NCI-H345 (cell line): ENCODE measurements at places on chromosomes 5 and 9.
A peak's percentile ranks its signal among the peaks of the same experiment; 100 is the strongest.

DNA sequence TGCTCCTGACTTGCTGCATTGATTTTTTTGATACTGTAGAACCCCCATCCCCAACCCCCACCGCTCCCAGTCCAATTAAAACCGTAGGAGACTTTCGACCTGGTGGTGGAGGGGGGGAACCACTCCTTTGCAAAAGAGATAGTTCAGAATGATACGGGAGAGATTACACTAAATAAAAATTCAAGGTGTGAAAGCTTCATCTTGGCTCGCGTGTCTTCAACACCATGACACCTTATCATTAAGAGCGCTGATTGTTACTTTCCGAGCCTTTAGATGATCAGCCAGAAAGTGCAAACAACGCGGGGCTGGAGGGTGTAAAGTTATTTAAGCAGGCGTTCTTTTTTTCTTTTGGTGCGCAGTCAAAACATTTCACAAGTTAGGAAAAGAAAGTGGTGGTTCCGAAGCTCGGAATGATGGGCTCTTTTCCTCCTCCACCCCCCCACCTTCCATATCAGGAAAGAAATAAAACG, 1.3 kb upstream of the ZNF462 start:
- no peak for DNase-seq

- DNase-seq, result no peak
Measured at GRCh38 chr9:124709292-124709690, 61.8 kb downstream of the NR6A1 start.

DNA sequence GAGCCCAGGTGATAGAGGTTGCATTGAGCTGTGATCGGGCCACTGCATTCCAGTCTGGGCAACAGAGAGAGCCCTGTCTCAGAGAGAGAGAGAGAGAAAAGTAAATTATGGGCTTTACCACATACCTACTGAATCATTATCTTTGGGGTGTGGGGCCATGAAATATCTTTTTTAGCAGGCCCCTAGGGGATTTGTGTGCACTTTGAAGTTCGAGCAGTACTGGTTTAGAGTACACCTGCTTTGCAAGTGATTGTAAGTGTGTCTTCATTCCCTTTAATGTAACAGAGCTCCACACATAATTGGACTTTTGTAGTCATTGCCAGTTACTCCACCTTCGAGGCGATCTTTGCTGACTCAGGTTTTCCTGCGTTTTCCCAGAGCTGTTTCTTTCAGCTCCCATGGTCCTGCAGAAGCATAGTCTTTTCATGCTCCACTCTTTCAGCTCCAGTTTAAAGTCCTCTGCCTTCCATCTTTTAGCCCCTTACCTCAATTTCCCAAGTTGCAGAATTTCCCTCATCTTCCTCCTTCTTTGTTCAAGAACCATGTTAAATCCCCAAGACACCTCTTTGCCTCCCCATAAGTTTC, 24.0 kb upstream of the FRMPD1 start:
- DNase-seq, result no peak

DNA sequence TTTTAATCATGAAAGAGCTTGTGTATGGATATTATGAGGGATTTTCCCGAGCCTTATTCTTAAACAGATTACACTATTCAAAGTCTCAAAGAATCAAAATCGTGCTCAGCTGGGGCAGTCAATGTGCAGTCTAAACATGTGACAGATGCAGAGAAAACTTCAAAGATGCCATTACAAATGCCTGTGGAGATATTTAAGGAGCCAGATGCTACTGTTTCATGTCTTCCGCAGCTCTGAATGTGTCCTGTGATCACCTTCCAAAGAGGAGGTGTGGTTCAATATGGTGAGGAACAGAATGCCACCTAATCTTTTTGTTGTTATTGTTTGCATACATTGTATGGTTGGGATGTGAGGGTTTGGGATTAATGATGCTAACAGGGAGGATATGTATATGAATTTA, 593.3 kb upstream of the ARRDC3 start:
- DNase-seq, result no peak

GRCh38 chr9:93792358-93792757, 162.8 kb downstream of the BARX1 start:
- DNase-seq, result no peak

- no peak for DNase-seq
Measured at GRCh38 chr5:65704621-65705239, 17.2 kb downstream of the SGTB start.

DNA sequence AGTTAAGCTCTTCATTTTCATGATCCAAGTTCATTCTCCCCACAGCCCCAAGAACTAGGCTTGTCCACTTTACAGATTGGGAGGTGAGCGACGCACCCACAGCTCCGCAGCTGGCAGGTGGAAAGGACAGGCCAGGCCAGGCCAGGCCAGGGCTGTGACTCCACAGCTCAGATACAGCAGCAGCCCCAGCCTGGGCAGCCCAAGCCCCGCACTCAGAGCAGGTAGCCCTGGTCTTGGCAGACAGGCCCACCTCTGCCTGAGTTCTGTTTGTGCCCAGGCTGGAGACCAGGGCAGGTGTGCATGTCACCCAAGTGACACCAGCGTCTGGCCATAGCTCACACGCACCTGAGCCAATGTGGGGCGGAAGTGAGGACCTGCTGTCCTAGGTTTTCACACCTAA, 124.7 kb downstream of the WNK2 start:
- no peak for DNase-seq

DNA sequence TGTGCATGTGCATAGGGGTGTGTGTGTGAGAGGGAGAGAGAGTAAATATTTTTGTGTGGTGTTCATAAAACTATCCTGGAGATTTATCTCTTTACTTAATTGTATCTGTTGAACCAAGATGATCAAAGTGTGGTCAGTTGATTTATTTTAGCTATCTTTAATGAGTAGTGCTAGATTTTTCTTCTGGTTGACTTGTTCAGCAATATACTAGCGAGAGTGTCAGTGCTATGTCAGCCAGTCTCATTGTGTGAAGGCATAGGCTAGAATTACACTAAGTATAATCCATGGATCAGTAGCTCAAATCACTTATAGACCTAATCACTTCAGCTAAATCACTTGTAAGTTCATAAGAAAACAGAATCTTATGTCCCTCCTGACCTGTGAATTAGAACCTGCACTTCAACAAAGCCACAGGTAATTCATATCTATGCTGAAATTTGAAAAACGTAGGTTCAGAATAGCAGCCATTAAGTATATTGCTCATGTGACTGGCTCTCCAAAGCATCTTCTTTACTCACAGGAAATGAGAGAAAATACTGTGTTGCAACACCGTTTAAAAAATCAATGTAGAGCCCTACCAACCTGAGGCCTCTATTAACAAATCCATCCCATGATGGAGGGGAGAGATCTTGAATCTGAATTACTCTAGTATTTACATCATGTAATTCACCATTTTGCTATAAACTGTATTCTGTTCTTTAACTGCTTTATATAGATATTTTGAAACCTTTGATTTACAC, 203.1 kb upstream of the ACTBL2 start:
- no peak for DNase-seq

DNA sequence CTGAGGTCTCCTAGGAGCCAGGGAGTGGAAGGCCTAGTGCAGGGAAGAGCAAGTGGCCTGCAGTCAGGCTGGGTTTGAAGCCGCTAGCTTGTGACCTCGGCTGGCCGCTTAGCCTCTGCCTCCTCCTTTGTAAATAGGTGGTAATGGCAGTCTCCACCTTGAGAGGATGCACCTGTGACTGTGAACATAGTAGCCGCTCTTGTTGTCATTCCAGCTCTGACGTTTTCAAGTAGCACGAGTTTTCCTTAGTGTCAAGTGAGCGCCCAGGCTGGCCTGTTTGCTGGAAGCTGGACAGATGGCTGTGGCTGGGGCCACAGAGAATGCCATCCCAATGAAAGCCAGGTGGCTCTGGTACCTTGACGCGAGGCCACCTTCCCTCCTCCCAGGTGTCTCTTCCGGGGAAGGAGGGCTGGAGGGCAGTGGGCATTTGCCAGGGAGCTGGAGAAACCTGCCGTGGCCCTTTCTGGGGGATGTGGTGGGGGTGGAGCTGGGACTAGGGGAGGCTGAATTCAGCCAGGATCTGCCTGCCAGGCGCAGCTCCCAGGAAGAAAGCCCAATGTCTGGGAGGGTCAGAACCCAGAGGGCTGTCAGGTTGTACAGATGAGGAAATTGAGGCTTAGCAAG, 2.5 kb downstream of the ASS1 start:
- DNase-seq, result no peak

DNA sequence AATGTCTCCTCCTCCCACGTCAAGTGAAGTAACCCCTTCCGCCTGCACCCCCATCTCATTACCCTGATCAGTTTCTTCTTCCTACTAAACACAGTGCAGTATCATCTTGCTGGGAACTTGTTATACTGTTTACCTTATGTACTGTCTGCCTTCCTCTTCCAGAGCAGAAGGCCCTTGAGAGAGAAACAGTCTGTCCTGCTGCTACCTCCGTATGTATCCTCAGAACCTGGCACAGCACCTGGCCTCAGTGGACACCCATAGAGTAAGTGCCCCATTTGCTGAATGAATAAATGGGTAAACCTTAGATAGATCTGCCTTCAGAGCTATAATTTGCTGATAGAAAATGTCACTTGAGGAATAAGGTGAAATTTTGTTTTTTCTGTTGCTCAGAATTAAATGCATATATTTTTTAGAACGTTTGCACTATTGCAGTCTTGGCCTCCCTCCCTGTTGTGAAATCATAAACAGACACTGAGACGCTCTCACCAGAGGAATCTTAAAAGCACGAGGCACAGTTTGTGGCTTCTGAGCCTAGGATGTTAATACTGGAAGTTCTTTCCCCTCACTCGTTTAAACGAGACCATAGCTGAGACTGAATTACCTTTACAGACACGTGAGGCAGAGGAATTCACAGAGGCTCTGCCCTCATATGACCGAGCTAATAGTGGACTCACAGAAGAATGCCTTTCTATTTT, 223.1 kb upstream of the DAP start:
- no peak for DNase-seq

DNA sequence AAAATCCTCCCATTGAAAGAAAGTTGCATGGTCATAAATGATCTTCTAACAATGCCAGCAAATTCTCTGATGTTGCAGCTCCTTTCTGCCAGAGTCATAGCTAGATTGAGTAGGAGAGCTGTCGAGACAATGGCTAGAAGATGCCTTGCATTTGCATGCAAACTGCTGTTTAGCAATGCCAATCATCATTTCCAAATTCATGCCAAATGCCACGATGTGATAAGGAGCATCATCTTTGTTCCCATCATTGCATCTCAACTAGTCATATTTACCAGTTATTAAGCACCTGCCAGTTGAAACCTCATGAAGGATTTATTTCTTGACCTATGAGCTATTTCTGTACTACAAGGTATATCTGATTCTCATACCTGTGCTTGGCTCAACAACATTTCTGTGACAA, 246.4 kb upstream of the PIK3R1 start:
- no peak for DNase-seq

DNA sequence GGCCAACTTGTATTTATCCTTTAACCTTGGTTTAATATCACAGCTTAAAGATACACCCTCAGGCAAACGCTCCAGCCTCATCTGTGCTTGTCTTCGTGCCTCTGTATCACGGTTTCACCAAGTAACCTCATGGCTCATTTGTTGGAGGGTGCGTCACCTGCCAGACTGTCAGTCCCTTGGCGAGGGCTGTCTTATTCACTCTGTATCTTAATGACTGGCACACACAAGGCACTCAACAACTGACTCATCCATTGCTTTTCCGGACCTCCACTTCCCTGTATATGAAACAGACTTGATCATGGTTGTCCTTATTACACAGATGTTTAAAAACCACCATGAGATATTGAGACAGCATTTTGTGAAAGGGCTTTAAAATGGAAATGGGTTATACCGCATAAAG, 28.0 kb downstream of the LCP2 start:
- peak; percentile 9 for DNase-seq

DNA sequence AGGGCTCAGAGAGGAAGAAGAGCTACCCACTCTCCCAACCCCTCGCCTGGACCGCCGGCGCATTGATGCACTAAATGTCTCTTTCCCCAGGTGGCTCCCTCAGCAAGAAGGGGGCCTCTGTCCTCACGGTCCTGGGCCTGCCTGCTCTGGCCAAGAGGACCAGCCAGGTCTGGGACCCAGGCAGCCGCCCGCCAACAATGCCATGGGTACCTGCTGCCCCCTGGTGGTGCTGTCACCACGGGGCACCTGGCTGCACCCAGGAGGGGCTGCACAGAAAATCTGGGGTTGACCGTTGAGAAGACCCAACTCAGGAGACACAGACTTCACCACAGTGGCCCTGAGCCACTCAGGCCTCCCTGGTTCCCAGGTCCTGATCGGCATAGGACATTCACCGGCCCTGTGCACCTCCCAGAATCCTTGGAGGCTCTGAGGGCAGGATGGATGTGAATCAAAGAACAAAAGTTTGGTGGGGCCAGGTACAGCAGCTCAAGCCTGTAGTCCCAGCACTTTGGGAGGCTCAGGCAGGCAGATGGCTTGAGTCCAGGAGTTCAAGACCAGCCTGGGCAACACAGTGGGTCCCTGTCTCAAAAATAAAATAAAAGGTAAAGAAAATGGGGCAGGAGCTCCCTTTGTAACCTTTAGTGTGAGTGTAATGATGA, 2.4 kb upstream of the VAV2 start:
- DNase-seq, result peak; percentile 71

DNA sequence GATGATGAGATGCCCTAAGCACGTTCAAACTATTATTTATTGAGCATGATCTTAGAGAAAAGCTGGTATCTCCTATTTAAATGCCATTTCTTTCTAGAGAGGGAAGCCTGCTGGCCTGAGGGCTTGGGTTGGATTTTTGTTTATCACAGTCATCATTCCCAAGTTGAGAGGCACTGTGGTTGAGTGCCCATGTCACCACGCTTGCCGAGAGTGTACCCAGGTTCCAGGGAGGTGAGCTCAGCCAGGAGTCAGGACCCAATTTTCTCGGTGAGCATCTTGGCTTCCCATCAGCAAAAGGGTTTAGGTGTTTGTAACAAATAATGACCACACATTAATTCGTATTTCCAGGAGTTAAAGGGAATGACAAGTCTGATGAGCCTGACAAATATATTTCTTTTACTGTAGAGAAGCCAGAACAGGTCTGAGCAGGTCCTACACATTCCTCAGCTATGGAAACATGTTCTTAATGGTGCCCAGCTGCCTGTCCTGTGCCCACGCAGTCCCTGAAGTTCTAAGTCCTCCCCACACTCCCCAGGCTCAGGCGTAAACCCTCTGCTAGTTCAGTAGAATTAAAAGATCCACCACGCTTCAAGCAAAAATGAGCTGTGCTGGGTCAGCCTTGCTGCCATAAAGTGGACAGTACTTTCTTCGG, 258.9 kb upstream of the IRX2 start:
- DNase-seq, result no peak

DNA sequence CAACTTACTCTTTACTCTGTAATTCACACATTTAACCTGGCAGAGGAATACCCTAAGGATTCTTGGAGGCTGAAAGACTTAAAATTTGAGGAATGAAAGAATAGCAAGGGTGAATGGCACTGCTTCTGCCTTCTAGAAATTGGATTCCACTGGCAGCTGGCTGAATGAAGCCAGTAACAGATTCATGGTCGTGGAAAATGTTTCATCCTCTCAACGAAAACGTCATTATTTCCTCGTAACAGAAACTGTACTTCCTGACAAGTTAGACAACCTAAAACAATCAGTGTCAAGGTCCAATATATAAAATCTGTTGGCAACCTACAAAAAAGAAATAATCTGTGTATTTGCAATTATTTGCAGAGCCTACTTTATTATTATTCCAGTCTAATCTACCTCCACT, 39.7 kb downstream of the BNC2 start:
- DNase-seq, result no peak

- DNase-seq, result no peak
Measured at GRCh38 chr5:8192840-8193239, 323.9 kb downstream of the MTRR start.
